ENCODE measurements at places on chromosomes 4 and X. TPM values are rescaled to one million over a fixed set of nuclear protein-coding genes. Genes with fewer than 3 reads are reported as not detected.

DNA sequence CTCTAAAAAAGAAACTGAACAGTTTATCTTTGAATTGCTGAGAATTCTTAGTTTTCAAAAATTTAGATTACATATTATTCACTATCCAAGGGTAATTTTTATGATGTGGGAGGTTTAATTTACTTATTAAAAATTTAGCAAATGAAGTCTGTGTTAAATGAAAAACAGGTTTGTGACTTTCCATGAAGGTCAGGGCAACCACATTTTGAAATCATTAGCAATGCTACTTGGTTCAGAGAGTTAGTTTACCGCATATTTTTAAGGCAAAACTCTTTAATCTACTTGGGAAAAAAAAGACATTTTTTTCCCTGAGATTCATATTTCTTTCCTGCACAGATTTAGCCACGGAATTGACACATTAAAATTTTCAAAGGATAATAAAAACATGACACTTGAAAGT lies 37.3 kb upstream of the PRSS12 start:
- no peak for DNase-seq
- no peaks in the 10 kb centered on the region for H3K4me1 ChIP-seq
- no peaks in the 10 kb centered on the region for H3K27me3 ChIP-seq
- H3K36me3 ChIP-seq, result no peaks in the 10 kb centered on the region
- H3K4me3 ChIP-seq, result no peak overlapping the region

GRCh38 chrX:47226531-47227333 lies 6.1 kb upstream of the USP11 start:
- no peak overlapping the region for H3K27ac ChIP-seq
- peaks cover 56% of the 10 kb centered on the region for H3K36me3 ChIP-seq
- H3K27me3 ChIP-seq, result no peaks in the 10 kb centered on the region
- H3K4me1 ChIP-seq, result no peaks in the 10 kb centered on the region
- no peak overlapping the region for H3K4me3 ChIP-seq

- H3K27ac ChIP-seq, result no peak overlapping the region
- no peak overlapping the region for H3K4me3 ChIP-seq
- H3K36me3 ChIP-seq, result no peaks in the 10 kb centered on the region
- H3K4me1 ChIP-seq, result no peaks in the 10 kb centered on the region
- DNase-seq, result no peak
Observed at GRCh38 chrX:98755912-98756311, 1654.2 kb downstream of the PCDH19 start.

DNA sequence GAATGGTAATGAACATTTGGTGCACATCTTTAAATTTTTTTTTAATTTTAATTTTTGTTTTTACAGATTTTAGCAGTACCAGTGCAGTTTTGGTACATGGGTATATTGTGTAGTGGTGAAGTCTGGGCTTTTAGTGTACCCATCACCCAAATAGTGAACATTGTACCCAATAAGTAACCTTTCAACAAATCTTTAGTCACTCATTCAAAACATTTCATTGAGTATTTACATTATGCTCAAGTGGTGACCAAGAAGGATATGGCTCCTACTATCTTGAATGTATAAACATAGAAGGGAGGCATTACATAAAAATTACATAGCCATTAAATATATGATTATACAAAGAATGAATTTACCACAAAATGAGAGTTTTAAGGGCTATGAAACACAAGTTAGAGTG lies 223.3 kb downstream of the SPRY1 start:
- H3K36me3 ChIP-seq, result no peaks in the 10 kb centered on the region
- no peak overlapping the region for H3K4me3 ChIP-seq
- no peak overlapping the region for H3K27ac ChIP-seq
- no peak for DNase-seq
- peaks cover 13% of the 10 kb centered on the region for H3K4me1 ChIP-seq

DNA sequence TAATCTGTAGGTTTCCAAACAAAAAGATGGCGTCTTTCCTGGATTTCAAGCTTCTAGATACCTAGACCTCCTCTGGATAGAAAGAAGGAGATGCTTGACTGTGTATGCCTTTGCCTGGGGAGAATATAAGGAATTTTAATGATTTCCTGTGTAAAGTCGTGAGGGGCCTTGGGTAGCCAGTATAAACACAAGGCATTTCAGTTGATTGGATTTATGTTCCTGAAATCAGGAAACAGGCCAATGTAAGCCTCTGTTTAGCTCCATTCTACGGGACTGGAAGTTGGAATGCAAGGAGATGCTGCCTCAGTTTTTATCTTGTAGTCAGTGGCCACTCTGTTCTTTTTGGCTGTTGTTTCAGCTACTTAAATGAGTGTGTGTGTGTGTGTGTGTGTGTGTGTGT lies 137.2 kb downstream of the GUCY2F start:
- H3K4me3 ChIP-seq, result no peak overlapping the region
- H3K4me1 ChIP-seq, result no peaks in the 10 kb centered on the region
- H3K27ac ChIP-seq, result no peak overlapping the region
- DNase-seq, result no peak
- no peaks in the 10 kb centered on the region for H3K36me3 ChIP-seq
- H3K27me3 ChIP-seq, result no peaks in the 10 kb centered on the region

- no peaks in the 10 kb centered on the region for H3K4me1 ChIP-seq
- no peak overlapping the region for H3K4me3 ChIP-seq
Observed at GRCh38 chrX:122567911-122568310, 616.2 kb upstream of the GRIA3 start.

- DNase-seq, result no peak
- H3K36me3 ChIP-seq, result no peaks in the 10 kb centered on the region
- no peak overlapping the region for H3K27ac ChIP-seq
- H3K27me3 ChIP-seq, result peaks cover 2% of the 10 kb centered on the region
Observed at GRCh38 chr4:56611501-56611900, 69.6 kb downstream of the HOPX start.

DNA sequence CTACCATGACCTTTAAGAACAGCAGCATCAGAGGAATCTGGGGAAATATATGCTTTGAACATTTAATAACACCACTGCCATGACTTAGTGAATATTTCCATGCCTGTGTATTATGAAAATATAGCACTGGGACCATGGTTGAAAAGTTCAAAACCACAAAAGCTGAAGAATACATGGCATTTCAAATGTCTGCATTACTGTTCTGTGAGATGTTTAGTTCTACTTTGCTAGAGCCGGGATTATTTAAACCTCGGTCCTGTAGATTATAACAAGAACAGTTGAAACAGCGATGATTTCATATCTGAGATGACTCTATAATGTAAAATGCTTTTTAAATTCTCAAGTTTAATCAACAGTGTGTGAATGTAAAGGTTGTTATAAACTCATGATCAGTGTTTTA lies 126.7 kb upstream of the AGA start:
- DNase-seq, result no peak
- no peak overlapping the region for H3K27ac ChIP-seq
- no peaks in the 10 kb centered on the region for H3K4me1 ChIP-seq
- no peak overlapping the region for H3K4me3 ChIP-seq

GRCh38 chrX:43380704-43381103 lies 275.4 kb upstream of the MAOA start:
- no peak overlapping the region for H3K27ac ChIP-seq
- H3K27me3 ChIP-seq, result no peaks in the 10 kb centered on the region
- no peak overlapping the region for H3K4me3 ChIP-seq
- DNase-seq, result no peak

DNA sequence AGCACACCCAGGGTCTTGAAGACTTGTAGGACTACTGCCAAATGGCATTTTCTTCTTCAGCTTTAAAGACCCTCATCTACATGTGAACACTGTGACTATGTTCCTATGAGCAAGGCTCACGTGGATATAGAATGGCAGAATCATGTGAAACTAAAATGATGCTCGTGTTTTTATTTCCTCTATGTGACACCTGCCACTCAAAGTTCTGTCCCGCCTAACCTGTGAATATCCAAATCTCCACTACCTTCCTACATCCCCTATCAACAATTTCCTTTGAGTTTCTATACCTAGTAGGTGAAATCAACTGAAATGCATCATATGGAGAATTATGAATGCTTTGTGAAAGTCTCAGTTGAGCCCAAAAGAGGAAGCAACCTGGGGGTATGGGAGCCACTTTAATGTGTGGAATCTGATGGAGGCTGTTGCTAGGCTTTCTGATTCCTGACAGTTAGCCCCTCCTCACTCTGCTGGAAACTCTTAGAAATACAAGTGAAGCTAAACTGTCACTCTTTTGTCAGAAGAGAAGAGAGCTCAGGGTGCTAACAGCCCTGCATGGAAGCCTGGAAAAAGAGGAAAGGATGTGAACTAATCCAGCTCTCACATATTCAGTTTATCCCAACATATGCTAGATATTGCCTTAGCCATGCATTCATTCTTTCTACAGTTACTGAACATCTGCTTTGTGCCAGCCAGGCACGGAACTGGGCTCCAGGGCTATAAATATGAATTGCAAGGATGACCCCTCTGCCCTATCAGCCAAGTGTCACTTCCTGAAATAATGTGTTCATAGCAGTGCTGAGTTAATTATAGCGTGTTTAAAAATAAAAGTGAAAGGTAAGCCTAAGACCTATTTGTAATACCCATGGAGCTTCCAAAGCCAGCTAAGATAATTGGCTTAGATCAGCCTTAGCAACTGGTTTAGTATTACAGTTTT lies 11.0 kb downstream of the LHFPL1 start:
- H3K27ac ChIP-seq, result no peak overlapping the region
- H3K27me3 ChIP-seq, result no peaks in the 10 kb centered on the region
- no peaks in the 10 kb centered on the region for H3K4me1 ChIP-seq
- H3K36me3 ChIP-seq, result no peaks in the 10 kb centered on the region
- DNase-seq, result no peak

- no peaks in the 10 kb centered on the region for H3K27me3 ChIP-seq
- no peak overlapping the region for H3K27ac ChIP-seq
- no peaks in the 10 kb centered on the region for H3K36me3 ChIP-seq
- no peak for DNase-seq
- no peaks in the 10 kb centered on the region for H3K4me1 ChIP-seq
Observed at GRCh38 chrX:110786486-110786885, 9.1 kb downstream of the CHRDL1 start.

DNA sequence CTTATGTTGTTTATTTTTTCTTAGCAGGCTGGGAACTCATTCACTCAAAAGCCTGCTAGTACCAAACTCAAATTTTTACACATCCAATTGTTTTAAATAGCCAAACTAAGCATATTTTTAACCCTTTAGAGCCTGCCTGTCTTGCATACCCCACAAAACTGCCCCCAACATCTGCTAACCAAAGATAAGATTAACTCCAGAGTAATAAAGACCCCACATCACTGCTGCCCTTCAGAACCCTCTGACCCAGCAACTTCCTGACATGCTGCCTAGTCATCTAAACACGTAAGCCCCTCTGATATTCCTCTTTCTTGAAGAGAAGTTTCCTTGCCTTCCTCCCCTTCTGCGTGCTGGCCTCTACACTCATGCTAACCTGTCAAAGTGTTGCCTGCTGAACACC lies 60.7 kb upstream of the ASB12 start:
- H3K4me1 ChIP-seq, result no peaks in the 10 kb centered on the region
- H3K36me3 ChIP-seq, result no peaks in the 10 kb centered on the region
- no peak overlapping the region for H3K27ac ChIP-seq
- H3K27me3 ChIP-seq, result no peaks in the 10 kb centered on the region

- H3K36me3 ChIP-seq, result no peaks in the 10 kb centered on the region
- no peak overlapping the region for H3K4me3 ChIP-seq
- no peak for DNase-seq
- no peak overlapping the region for H3K27ac ChIP-seq
- no peaks in the 10 kb centered on the region for H3K4me1 ChIP-seq
Observed at GRCh38 chr4:8255698-8256441, 13.7 kb upstream of the HTRA3 start.

GRCh38 chrX:131827935-131828334 lies 195.2 kb upstream of the STK26 start:
- peaks cover 19% of the 10 kb centered on the region for H3K4me1 ChIP-seq
- no peak for DNase-seq
- H3K4me3 ChIP-seq, result peak overlapping the region; percentile 10
- no peaks in the 10 kb centered on the region for H3K36me3 ChIP-seq

DNA sequence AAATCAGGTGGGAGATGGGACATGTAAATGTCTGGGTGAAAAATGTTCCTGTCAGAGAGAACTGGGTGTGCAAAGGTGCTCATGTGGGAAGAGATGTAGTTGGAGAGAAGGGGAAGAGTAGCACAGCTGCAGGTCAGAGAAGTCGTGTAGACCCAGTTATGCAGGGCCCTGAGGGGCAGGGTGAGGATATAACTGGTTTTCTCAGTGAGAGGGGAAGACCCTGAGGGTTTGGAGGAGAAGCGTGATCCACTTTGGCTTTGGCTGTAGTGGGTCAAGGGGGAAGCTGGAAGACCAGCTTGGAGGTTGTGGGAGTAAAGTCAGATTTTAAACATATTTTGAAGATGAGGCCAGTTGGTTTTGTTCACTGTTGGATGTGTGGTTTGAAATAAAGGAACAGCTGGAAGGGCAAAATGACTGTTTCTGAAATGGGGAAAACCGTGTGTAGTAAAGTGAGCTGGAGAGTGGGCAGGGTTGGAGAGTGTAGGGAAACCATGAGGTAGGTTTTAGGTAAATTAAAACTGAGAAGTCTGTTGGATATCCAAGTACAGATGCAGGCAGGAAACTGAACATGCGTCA lies 44.2 kb downstream of the NAP1L5 start:
- H3K36me3 ChIP-seq, result peaks cover 48% of the 10 kb centered on the region
- H3K27ac ChIP-seq, result no peak overlapping the region

- no peaks in the 10 kb centered on the region for H3K27me3 ChIP-seq
- no peak for DNase-seq
- no peaks in the 10 kb centered on the region for H3K4me1 ChIP-seq
- no peak overlapping the region for H3K4me3 ChIP-seq
Observed at GRCh38 chr4:76714226-76714625, 183.7 kb downstream of the SOWAHB start.

DNA sequence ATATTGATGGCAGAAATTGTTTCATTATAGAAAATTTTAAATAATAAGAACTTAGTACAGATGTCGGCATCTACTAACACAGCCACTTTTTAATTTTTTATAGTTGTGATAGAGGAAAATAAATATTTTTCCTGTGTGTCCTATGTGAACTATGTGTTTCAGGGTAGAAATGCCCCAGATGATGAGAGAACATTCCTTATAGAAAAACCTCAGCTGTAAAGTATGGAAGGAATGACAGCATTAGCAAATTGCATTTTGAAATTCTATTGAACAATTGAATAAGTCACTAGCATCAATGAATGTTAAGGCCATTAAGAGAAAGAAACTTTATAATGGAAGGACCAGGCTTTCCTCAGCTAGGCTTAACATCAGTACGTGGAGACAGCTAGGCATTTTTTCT lies 149.2 kb downstream of the CFAP299 start:
- H3K4me3 ChIP-seq, result no peak overlapping the region
- no peaks in the 10 kb centered on the region for H3K27me3 ChIP-seq
- peaks cover under 1% of the 10 kb centered on the region for H3K4me1 ChIP-seq
- H3K27ac ChIP-seq, result no peak overlapping the region

DNA sequence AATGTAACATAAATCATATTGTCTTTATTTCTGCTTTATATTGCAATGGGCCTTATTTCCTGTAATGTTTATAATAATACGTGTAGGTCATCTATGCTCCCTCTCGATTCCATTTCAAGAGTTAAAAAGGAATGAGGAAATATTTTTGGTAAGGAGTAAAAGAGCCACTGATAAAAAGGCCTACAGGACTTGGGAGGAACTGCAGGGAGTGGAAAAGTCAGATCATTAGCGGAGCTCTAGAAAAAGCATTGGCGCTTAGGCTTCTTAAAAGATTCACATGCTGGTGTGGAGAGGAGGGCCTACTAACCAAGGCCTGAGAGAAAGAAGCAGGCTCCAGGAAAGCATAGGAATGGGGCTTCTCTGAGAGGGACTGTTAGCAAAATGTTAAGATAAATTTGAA lies 82.9 kb upstream of the PNPLA4 start:
- DNase-seq, result no peak
- no peak overlapping the region for H3K27ac ChIP-seq
- no peaks in the 10 kb centered on the region for H3K4me1 ChIP-seq
- H3K36me3 ChIP-seq, result no peaks in the 10 kb centered on the region

TIGD4 gene
- total RNA-seq, result not detected

TEX28 gene
- not detected for total RNA-seq

F8A1 gene
- 6.4 TPM for total RNA-seq

FAT4 gene
- total RNA-seq, result not detected

DYNLT3 gene
- 48.3 TPM for total RNA-seq

VCX3B gene
- total RNA-seq, result not detected

OFD1 gene
- 59.1 TPM for total RNA-seq

GPR173 gene
- not detected for total RNA-seq

CNOT6L gene
- total RNA-seq, result 234 TPM

CPZ gene
- total RNA-seq, result not detected
